ENCODE measurements at places on chromosomes 7 and 10. TPM values are rescaled to one million over a fixed set of nuclear protein-coding genes. Genes with fewer than 3 reads are reported as not detected.

TUBAL3 gene
- total RNA-seq = 2.0 TPM

LRRC18 gene
- total RNA-seq = not detected

CHN2 gene
- 9.7 TPM for total RNA-seq

SPDYE2 gene
- not detected for total RNA-seq

MYO3A gene
- total RNA-seq = 0.12 TPM

DLX6 gene
- total RNA-seq = not detected

JAKMIP3 gene
- total RNA-seq = 1.9 TPM

SUN3 gene
- total RNA-seq = not detected

ADARB2 gene
- total RNA-seq = 5.4 TPM

NME8 gene
- total RNA-seq = 2.8 TPM

GNAT3 gene
- not detected for total RNA-seq

SOSTDC1 gene
- not detected for total RNA-seq

LRIT1 gene
- not detected for total RNA-seq

STAG3 gene
- not detected for total RNA-seq

TES gene
- total RNA-seq = 272 TPM

TMEM139 gene
- 0.40 TPM for total RNA-seq

PSPH gene
- total RNA-seq = 8.0 TPM

VWDE gene
- 0.22 TPM for total RNA-seq

AKR1C3 gene
- 14.3 TPM for total RNA-seq

TEX47 gene
- total RNA-seq = not detected

SH3PXD2A gene
- 65.2 TPM for total RNA-seq

All from gastroesophageal sphincter (tissue), 4 donors.